ENCODE measurements at places on chromosomes 12 and 14.

GRCh38 chr14:72545411-72546311 lies 348.2 kb downstream of the DPF3 start:
- DNase-seq: no peak

DNA sequence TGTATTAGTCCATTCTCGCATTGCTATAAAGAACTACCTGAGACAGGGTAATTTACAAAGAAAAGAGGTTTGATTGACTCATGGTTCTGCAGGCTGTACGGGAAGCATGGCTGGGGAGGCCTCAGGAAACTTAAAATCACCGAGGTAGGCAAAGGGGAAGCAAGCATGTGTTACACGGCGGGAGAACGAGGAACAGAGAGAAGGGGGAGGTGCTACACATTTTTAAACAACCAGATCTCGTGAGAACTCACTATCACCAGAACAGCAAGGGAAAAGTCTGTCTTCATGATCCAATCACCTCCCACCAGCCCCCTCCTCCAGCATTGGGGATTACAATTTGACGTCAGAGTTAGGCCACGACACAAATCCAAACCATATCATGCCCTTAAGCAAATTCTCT lies 13.3 kb upstream of the MAX start:
- no peak for DNase-seq

DNA sequence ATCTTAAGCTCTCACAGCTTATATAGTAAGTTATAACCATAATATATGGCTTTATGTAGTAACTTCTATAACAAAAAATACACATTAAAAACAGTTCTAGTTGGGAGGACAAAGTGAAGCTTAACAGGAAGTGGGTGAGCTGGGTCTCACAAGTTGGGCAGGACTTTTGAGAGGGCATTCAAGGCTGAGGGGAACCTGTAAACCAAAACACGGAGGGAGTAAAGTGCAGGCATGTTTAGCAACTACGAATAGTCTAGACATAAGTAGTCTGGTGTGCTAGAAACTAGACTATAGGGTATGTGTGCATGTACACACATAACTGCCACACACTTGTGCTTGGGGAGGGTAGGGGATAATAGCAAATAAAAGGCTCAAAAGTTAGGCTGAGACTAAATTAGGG lies 14.2 kb upstream of the NEK9 start:
- DNase-seq: no peak

DNA sequence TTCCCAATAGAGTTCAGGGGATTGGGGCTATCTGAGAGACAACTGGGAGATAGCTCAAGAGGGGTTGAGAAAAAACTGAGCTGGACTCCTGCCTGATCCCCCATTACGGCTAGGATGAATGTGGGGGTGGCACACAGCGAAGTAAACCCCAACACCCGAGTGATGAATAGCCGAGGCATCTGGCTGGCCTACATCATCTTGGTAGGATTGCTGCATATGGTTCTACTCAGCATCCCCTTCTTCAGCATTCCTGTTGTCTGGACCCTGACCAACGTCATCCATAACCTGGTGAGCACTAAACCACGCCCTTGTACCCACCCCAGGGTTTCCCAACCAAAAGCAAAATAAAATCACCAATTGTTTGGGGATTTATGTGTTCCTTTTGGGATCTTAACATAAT lies 1.0 kb downstream of the ORMDL2 start:
- no peak for DNase-seq

GRCh38 chr12:15664491-15664890 lies 124.7 kb downstream of the EPS8 start:
- no peak for DNase-seq

DNA sequence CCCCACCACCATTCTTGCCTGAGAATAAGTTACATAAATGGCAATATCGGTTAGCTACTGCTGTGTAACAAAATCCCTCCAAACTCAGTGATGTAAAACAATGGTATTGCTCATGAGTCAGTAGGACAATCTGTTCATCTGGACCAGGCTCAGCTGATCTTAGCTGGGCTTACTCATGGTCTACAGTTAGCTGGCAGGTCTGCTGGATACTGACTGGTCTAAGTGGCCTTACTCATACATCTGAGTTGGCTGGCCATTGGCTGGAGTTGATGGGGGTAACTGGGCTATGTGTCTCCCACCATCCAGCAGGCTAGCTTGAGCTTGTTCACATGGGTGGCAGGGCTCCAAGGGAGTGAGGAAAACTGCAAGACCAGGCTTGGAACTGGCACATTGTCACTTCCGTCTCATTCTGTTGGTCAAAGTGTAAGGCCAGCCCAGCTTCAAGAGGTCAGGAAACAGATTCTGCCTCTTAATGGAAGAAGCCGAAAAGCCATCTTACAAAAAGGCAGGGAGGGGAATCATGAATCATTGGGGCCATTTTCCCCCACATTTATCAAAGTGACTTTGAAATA lies 56.7 kb upstream of the CHGA start:
- no peak for DNase-seq

GRCh38 chr12:63805704-63806672 lies 26.3 kb downstream of the RXYLT1 start:
- no peak for DNase-seq

All from C1 segment of cervical spinal cord (tissue), 14 donors.